ENCODE measurements at places on chromosomes 11 and 22.

GRCh38 chr11:83070731-83071566 is 748 bp downstream of the RAB30 start:
- DNase-seq = peak; percentile 49

DNA sequence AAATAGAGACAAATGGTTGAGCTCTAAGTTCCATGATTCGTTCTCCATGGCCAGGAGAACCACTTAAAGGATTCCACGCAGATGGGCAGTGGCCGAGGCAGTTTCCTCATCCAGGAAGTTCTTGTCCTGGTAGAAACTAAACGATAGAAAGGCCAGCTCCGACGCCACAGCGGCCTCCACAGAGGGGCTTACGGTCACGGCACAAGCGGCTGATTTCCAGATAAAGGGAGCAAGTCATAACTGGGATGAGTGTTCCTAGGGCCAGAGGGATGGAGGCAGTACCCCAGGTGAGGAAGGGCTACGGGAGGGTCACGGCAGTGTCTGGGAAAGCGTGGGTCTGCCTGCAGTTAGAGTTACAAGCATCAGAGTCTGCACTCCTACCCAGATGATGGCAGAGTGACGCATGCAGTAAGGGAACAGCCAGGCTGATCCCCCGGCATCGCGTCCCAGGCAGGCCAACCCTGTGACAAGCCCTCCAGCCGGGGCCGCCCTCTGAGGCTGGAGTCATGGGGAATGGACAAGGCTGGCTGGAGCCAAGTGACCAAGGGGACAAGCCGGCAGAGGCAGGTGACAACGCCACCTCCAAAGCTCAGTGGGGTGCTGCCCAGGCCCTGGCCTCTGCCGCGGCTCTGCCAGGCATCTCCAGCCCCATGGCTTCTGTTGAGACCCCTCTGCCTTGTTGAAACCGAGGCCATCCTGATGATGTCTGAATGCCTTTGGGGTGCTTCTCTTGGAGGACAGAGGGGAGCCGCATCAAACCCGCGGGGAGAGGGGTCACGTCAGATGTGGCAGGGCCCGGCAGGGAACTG is 475.1 kb downstream of the BRD1 start:
- no peak for DNase-seq

DNA sequence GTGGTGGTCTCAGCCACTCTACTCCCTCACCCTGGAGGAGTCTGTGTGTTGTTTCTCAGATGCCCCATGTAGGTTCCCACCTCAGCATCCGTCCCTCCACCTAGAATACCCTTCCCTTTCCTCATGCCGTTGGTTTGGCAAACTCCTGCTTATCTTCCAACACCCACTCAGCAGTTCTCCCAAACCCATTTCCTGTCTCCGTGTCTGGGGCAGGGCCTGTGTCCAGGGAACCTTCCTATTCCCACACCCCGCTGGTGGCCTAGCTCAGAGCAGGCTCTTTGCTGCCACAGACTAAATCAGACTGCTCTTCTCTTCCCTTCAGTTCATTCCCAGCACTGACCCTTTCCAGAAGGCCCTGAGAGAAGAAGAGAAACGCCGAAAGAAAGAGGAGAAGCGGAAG is 7.5 kb upstream of the SREBF2 start:
- no peak for DNase-seq

DNA sequence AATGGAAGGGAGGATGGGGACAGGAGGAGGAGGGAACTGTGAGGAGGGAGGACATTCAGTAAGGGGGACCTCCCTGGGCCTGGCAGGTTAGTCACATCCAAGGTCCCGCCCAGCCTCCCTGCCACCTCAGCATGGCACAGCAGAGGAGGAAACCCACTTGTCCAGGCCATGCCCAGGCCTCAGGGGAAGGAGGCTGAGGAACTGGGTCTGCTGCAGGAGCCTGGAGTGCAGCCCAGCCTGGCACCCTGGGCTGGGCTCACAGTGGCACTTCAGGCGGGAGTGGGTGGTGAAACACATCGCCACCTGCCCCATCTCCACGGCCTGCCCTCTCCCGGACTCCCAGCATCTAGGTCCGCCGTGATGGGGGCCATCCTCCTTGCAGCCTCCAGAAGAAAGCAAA is 17.2 kb upstream of the KLHL35 start:
- DNase-seq = no peak

Measured in hepatocyte (in vitro differentiated cells).